Muscle of back (tissue), 13 donors: ENCODE measurements at places on chromosomes 1 and 21. TPM values are rescaled to one million over a fixed set of nuclear protein-coding genes. Genes with fewer than 3 reads are reported as not detected.

The PLEKHN1 gene
- not detected for polyA plus RNA-seq

The ADORA1 gene
- 1.9 TPM for polyA plus RNA-seq

The AUNIP gene
- 1.3 TPM for polyA plus RNA-seq

The S100A3 gene
- not detected for polyA plus RNA-seq

DNA sequence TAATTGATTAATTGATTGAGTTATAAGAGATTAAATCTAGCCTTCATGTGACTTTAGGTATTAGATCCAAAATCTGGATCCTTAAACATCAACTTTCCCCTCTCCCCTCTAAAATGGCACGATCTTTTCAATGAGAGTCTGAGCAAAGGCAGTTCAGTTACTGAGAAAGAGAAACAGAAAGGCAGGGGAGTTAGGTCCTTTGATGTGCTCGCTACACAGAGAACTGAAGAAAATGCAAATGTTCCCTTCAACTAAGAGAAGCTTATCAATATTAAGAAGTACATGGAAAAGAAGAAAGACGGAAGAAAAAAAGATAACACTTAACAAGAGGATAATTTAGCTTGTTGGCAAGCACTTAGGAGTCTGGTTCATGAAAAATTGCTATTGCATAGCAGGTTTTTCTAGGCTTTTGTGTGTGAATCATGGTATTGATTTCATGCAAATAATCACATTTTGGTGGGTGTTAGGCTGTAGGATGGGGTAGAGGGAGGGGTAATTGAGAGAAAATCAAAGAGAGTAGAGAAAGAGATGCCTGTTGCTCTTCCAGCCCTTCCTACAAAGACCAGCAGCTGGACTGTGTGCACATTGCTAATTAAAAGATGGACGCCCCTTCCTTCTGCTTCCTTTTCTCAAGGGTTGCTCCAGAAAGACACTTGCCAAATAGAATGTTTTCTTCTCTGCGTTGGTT, 307.6 kb upstream of the PLXNA2 start:
- DNase-seq: no peak

DNA sequence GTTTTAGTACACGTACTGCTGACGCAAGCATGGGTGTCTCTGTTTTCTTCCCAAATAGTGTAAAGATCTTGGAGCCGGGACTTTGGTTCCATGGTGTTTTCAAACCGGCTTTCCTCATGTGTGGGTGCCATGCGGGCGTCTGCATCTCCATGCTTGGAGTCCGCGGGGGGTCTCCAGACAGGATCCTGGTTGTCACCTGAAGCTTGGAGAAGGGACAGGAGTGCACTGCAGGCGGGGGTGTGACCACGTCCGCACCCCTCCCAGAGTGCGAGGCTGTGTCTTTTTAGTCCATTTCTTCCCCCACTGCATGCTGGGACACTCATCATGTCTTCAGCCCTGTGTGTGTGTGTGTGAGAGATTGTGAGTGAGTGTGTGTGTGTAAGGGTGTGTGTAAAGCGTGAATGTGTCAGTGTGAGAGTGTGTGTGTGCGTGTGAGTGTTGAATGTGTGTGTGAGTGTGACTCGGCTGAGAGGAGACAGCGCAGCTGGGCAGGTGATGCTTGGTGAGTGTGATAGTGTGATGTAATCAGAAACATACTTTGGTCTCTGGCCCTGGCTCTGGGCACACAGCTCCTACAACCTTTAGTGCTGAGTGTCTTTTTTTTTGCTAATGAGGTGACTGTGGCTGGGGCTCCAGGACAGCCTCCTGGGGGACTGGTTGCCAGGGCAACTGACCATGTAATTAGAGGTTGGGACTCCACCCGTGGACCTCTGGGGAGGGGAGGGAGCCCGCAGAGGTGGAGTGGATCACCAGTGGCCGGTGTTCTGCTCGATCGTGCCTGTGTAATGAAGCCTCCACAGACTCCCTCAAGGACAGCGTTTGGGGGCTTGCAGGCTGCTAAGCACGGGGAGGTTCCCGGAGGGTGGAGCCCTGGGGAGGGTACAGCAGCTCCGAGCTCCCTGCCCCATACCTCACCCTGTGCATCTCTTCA, 55.1 kb downstream of the AGPAT3 start:
- no peak for DNase-seq

GRCh38 chr1:184167352-184167751, 115.8 kb downstream of the TSEN15 start:
- no peak for DNase-seq

DNA sequence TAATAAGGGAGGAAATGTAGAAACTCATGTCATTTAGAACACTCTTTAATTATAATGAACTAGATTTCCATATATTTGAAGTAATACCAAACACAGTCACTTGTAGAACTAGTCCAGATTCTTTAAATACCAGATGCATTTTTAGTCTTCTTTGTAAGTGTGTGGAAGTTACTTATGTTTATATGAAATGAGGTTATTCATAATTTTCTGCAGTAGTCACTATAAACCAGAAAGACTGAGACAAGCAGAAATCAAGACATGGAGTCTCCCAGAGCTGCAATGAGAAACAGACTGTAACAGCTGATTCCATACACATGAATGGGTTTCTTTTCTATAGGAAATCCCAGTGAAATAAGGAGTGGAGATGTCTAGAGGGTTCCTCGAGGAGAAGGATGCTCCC, 216.6 kb upstream of the ZP4 start:
- no peak for DNase-seq
